Left ventricle myocardium inferior (tissue), 1 donor: ENCODE measurements at places on chromosomes 5 and 9.

DNA sequence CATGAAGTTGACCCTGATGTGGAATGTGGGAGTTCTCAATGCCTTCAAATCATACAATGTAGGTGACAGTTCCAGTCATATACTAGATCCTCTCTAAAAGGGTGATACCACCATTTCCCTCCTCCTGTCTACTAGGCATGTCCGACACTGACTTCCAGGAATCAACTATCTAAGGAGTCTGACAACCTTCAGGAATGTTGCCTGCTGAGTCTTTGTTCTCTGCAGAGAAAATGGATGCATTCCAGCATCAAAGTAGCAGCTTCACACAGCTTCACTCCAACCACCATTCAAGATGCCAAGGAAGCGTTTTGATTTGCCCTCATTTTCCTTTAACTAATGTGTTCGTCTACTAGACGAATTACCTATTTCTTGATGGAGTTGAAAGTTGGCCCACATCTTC lies 530.2 kb downstream of the EBF1 start:
- DNase-seq, result no peak

DNA sequence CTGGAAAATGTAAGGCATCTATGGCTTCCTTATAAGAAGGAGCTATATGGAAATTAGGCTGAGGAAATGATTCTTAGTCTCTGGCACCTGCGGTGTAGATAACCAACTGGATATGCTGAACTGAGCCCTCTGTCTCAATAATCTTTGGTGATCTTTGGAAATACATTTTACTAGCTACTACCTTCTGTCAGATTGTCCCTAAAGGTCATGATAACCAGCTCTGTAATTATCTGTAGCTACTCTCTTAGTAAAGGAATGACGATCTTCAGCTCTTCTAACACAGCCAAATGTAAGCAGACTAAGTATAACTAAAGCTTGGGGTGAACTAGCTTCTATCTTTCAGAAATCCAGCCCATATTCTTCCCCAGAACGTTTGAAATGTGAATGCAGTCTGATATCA lies 124.9 kb upstream of the GRHPR start:
- DNase-seq, result no peak

GRCh38 chr9:91790917-91791316 lies 159.1 kb downstream of the ROR2 start:
- DNase-seq, result no peak

- no peak for DNase-seq
Observed at GRCh38 chr5:72434781-72435437, 72.3 kb downstream of the ZNF366 start.

DNA sequence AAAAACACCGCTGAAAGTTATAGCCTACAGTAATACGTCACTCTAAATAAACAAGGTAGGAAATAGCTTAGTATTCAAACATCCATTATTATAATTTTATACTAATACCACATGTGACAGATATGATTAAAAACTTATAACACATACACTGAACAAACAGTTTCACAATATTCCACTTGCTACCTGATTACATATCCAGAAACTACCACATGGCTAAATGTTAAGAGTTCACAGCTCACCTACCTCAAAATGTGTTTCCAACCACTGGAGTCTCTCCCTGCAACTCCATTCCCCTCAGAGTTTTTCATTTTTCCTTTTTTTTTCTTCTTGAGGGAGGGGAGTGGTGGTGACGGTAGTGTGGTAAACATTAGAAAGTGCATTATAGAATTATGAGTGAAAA lies 12.1 kb downstream of the RICTOR start:
- DNase-seq, result no peak

DNA sequence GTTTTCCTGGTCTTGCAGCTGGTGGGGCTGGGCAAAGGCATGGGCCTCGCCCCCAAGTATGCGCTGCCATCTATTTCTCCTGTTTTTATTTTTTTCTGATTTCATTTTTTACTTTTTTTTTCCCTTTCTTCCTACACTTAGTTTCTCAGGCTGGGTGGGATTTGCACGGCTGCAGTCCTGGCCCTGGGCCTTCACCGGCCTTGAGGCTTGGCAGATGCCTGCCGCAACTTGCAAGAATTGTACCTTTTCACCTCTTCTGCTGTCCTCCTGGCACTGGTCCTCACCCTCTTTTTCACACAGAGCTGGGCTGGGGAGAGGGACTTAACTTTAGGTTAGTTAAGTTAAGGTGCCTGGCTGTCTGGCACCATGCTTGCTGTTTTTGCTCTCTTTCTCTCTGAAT lies 10.3 kb upstream of the IRGM start:
- no peak for DNase-seq

DNA sequence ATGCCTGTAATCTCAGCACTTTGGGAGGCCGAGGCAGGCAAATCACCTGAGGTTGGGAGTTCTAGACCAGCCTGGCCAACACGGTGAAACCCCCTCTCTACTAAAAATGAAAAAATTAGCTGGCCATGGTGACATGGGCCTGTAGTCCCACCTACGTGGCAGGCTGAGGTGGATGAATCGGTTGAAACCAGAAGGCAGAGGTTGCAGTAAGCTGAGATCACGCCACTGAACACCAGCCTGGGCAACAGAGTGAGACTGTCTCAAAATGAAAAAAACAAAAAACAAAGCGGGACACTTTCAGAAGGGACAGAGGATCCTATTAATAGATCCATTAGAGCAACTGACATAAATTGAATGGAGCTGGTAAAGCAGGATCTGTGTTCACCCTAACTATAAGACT lies 89.6 kb upstream of the SGCD start:
- no peak for DNase-seq

GRCh38 chr9:105890046-105890822 lies 195.9 kb downstream of the TMEM38B start:
- DNase-seq, result no peak

DNA sequence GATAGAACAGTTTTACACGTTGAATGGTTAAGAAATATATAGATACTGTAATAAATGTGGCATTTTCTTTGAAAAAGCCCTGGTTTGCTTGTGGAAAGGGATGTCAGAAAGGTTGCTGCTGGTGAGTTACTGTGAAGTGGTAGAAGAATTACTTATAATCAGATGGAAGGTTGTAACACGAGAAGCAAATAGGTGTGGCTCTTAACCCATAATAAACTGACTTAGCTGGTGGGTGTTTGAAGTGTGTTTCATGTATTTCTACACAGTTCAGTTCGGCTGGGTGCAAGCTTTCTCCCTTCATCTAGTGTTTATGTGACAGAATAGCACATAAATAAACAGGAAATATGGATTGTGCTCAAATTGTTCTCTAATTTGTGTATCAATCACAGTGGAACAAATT lies 5.5 kb downstream of the CNOT6 start:
- no peak for DNase-seq

GRCh38 chr5:53425687-53426511 lies 54.5 kb upstream of the FST start:
- DNase-seq, result no peak

- no peak for DNase-seq
Observed at GRCh38 chr5:54985301-54986268, at the start of gene ESM1. TSS of gene ESM1 (minus strand) at chr5:54985593. CDS start at chr5:54985517, 76 bp downstream.

- DNase-seq, result no peak
Observed at GRCh38 chr5:142861011-142861410, 90.8 kb downstream of the ARHGAP26 start.

DNA sequence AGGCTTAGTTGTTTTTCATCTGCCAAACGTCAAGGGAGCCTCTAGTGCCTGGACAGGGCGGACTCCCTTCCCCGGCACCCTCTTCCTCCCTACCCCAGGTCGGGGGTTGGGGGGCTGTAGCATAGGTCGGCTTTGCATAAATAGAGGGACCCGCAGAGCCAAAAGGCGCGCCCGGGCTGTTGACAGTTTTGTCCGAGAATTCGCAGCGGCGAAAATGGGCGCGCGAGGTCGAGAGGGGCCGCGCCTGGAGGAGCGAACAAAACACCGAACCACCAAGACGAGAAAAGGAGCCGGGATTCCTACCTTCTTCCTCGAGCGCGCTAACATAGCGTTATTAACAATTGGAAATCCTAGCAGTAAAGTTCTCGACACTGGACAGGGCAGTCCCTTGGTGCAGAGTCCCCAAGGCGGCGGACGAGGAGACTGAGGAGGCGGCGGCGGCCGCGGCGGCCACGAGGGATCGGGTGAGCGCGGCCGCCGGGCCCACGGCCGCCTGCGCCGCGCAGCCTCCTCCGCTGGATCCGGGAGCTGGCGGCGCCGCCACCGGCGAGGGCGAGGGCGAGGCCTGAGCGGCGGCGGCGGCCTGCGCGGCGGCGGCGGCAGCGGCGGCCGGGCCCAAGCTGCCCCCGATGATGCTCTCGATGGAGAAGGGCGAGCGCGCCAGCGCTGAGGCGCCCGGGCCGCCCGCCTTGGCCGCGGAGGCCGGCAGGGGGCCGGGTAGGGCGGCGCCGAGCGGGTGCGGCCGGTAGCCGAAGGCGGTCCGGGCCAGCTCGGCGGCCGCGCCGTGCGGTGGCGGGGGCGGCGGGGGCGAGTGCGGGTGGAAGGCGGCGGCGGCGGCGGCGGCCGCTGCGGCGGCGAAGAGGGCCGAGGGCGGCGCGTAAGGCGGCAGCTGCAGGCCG lies 1.7 kb downstream of the FOXD1 start:
- no peak for DNase-seq

GRCh38 chr5:61486476-61486875 lies 154.4 kb downstream of the ZSWIM6 start:
- DNase-seq, result no peak

GRCh38 chr5:135329913-135330797 lies 68.9 kb downstream of the MACROH2A1 start:
- no peak for DNase-seq

GRCh38 chr9:134716067-134716466 lies 74.5 kb downstream of the COL5A1 start:
- no peak for DNase-seq

DNA sequence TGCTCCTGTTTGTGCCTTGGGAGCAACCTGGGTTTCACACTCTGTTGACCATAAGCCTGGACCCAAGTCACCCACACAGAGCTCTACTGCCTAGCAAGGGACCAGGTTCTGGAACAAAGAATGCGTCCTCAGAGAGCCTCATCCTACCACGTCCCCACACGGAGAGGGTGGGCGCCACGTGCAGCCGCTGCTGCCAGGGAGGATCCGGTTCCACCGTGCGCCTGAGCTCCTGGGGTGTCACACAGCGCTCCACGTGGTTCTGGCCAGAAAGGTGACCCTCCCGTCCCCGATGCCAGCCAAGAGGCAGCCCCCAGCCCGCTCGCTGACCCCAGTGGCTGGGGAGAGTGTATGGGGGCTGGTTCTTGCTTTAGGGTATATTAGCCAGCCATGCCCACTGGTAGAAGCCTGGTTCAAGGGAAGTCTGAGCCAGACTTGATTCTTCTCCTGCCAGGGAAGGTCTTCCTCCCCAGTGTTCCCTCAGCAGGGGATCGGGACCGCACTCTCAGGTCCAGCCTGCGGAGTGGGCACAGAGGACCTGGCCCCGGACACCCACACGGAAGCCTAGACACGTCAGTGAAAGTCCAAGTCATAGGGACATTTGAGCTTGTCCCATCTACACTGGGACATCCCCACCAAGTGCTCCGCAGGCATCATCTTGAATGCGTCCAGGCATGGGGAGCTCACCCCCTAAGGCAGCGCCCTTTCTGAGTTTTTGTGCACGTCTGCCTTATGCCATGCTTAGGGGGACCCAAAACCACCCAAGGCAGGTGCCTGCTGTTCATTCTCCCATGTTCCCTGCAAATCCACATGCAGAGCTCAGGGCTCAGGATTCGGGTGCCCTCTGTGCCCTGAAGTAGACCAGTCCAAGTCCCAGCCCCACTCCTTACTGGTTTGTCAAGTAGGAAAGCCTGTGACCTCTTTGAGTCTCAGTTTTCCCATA lies 2.4 kb downstream of the FCN1 start:
- no peak for DNase-seq

DNA sequence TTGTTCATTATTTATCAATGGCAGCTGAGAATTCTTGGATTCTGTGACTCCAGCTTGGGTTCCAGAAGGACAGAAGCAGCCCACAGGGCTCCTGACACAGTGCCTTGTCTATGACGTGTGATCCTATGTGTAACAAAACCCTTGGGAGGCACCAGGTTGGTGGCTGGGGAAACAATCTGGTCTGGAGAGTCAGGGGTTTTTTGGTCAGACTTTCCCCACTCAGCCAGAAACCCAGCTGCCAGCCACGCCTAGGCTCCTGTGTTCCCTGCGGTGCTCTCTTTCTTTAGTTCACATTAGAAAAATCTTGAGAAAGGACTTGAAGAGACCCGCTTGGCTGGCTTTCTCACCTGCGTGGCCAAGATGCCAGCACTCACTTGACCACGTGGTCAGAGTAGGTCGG lies 15.5 kb upstream of the ZBED3 start:
- DNase-seq, result no peak

- DNase-seq, result no peak
Observed at GRCh38 chr5:15333091-15333490, 166.9 kb upstream of the FBXL7 start.

DNA sequence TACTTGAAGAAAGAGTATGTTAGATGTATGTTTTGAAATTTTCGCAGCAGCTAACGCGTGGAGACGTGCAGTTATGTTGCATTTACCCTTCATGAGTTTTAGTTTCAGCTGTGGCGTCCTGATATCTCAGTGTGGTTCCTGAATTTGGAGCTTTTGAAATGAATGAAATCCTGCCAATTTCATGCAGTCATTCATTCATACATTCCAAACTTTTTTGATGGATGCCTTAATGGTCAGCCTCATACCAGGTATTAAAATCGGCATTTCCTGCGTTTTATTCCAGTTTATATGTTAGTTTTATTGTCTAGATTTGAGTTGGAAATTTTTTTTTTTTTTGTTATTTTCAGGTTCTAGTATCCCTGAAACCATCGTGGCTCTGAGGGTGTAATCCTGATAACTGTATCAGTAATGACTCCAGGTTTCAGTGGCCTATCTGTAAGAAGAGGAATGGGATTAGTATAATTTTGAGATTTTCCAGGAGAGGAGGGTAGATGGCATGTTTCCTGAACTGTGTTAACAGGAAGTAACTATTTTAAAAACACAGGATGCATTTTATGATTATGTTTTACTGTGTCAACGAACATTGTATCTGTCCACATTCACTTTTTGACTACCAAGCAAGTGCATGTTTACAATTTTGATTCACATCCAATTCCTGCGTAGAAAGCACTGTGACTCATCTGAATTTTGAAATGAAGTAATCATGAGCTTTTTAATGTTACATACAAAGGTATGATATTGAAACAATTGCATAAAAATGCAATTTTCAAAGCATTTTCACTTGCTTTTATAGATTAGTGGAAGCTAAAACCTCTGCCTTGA lies 1.0 kb downstream of the FOCAD start:
- no peak for DNase-seq
